ENCODE measurements at places on chromosomes 2 and 18.
A peak's percentile ranks its signal among the peaks of the same experiment; 100 is the strongest.

- no peak for DNase-seq
- no peaks in the 10 kb centered on the region for H3K4me1 ChIP-seq
- no peak overlapping the region for H3K4me3 ChIP-seq
These were observed 301.3 kb upstream of the ID2 start for GRCh38 chr2:8380566-8380965.

GRCh38 chr2:97948926-97949325 lies 46.8 kb downstream of the TMEM131 start:
- no peaks in the 10 kb centered on the region for H3K36me3 ChIP-seq
- H3K27me3 ChIP-seq = no peaks in the 10 kb centered on the region
- peaks cover 3% of the 10 kb centered on the region for H3K4me1 ChIP-seq
- no peak overlapping the region for H3K4me3 ChIP-seq

DNA sequence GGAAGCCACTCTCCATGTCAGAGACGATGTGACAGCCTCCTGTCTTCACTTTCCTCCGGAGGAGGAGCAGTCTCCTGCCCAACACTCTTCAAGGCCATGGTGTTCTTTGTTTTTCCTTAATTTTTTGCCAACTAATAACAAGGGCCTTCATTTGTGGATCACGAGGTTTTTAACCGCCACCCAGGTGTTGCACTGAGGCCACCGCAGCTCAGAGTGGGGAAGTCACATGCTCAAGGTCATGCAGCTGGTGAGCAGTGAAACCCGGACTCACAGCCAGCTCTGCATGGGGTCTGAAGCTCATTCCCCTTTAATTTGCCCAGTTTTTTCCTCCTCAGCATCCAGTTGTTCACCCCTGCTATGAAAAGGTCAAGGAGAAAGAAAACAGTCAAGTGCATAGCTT lies 19.6 kb downstream of the ENOSF1 start:
- no peak for DNase-seq
- no peaks in the 10 kb centered on the region for H3K27me3 ChIP-seq
- no peaks in the 10 kb centered on the region for H3K4me1 ChIP-seq
- no peak overlapping the region for H3K27ac ChIP-seq

GRCh38 chr18:45402485-45403056 lies 212.7 kb upstream of the SLC14A2 start:
- H3K4me3 ChIP-seq = no peak overlapping the region
- no peak for DNase-seq
- H3K36me3 ChIP-seq = no peaks in the 10 kb centered on the region
- no peak overlapping the region for H3K27ac ChIP-seq

DNA sequence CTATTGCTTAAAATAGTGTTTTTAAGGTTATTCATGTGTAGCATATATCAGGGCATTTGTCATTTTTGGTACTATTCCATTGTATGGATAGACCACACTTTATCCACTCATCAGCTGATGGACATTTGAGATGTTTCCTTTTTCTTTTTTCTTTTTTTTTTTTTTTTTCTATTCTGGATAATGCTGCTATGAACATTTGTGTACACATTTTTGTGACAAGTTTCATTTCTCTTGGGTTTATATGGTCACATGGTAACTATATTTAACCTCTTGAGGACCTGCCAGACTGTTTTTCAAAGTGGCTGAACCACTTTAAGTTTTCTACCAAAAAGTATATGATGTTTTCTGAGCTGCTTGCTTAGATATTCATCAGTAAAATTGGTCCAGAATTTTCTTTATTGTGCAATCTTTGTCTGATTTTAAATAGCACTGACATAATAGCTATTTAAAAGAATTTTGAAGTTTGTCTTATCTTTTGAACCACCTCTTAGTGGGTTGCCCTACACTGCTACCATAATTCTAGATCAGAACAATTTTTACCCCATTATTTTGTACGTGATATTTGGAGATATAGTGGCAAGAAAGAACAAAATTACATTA lies 219.4 kb upstream of the SIX3 start:
- no peaks in the 10 kb centered on the region for H3K4me1 ChIP-seq
- DNase-seq = no peak
- H3K4me3 ChIP-seq = no peak overlapping the region
- no peaks in the 10 kb centered on the region for H3K36me3 ChIP-seq
- no peaks in the 10 kb centered on the region for H3K27me3 ChIP-seq

DNA sequence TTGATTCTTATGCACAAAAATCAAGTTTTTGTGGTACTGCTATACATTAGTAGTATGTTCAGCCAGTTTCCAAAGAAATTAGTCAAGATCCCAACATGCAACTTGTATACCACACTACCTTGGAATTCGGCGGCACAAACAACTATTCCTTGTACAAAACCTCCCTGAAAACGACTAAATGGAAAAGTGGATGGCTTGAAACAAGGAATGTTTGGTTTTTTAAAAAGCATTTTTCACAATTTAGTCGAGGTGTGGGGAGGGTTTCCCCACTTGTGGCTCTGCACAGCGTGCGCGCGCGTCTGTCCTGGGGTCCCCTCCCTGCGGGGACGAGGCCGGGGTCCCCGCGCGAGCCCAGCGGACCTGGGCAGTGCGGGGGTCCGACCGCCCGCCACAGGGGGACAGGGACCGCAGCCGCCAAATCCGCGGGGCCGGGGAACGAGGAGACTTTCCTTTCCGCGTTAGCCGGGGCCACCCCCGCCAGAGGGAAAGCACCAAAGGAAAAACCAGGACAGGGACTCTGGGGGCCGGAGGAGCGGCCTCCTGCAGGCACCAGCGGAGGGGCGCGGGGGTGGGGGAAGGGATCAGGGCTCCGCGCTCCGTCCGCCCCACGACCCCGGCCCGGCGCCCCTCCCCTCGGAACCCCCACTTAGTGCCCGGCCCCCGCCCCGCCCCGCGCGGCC lies 534 bp upstream of the SOCS6 start:
- H3K27ac ChIP-seq = peak overlapping the region; percentile 85
- peak overlapping the region; percentile 84 for H3K4me3 ChIP-seq
- DNase-seq = no peak
- no peaks in the 10 kb centered on the region for H3K36me3 ChIP-seq

- no peak for DNase-seq
- no peak overlapping the region for H3K27ac ChIP-seq
- no peaks in the 10 kb centered on the region for H3K27me3 ChIP-seq
These were observed 66.8 kb upstream of the STK39 start for GRCh38 chr2:168314236-168314635.

GRCh38 chr18:10814336-10814735 lies 288.5 kb downstream of the NAPG start:
- H3K27me3 ChIP-seq = no peaks in the 10 kb centered on the region
- H3K27ac ChIP-seq = no peak overlapping the region
- no peak overlapping the region for H3K4me3 ChIP-seq
- DNase-seq = no peak
- H3K4me1 ChIP-seq = no peaks in the 10 kb centered on the region

DNA sequence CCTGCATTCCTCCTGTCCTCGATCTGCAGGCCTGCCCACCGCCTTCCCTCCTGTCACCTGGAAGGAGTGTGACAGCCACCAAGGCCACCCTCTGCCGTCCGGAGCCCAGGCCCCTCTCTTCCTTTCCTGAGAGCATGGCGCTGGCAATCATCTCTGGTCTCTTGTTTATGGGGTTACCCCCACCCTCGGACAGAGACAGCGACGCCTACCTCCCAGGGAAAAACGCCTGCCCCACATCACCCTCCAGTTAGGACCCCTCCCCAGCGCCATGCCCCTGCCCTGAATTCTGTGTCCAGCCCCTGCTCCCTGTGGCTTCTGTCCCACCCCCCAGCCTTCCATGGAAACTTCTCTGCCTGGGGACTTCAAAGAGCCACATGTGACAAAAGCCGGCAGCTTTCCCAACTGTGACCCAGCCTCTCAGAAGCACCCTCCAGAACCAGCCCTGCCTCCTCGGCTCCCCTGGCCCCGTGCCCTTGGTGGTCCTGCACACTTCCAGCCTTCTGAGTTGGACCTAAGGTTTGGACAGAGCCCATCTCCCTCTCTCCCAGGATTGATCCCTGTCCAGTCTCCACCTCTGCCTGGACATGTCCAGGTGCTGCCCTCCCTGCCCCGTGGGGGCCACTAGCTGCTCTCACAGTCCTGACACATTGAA lies 145.0 kb upstream of the HDAC4 start:
- H3K27ac ChIP-seq = no peak overlapping the region
- no peak overlapping the region for H3K4me3 ChIP-seq
- H3K27me3 ChIP-seq = no peaks in the 10 kb centered on the region
- DNase-seq = no peak

DNA sequence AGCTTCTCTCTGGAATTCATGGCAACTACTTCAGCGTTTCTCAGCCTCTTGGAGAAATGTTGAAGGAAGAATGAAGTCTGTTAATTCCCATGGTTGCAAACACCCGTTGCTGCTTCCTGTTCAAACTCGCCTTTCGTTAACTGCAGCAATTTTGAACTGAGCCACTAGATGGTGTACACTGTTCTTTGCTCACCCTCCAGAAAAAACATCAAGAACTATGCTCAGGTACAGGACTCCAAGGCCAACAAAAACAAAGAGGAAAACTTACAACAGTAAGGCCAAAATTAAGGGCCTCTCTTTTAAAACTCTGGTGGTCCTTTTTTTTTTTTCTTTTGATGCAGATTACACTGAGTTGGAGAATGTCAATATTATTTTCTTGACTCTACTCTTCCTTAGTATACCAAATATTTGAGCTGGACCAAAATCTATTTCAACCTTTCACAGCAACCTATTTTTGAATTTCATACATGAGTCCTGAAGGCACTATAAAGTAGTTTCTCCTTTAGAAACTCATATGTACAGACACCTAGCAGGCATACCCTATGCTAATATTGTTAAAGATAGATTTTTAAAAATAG lies 58.2 kb downstream of the KLHL14 start:
- no peaks in the 10 kb centered on the region for H3K36me3 ChIP-seq
- DNase-seq = no peak
- no peaks in the 10 kb centered on the region for H3K27me3 ChIP-seq
- no peak overlapping the region for H3K4me3 ChIP-seq

DNA sequence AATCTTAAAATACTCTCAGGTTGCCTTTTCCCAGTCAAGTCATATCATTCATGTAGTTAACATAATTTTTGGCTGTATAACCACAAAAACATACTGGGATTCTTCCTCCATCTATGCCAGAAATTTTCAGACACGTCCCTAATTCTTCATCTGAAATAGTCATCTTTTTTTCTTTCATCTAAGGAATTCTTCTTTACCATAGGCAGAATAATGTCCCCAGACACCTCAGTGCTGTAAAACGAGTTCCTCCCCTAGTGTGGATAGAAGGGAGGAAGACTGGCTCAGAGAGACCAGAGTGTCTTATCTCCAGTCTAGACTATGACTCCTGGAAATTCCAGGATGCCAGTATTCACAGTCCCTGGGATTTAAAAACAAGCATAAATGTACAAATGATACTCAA lies 127.8 kb downstream of the MREG start:
- no peak for DNase-seq
- H3K4me3 ChIP-seq = no peak overlapping the region
- no peaks in the 10 kb centered on the region for H3K27me3 ChIP-seq

GRCh38 chr2:40579247-40579646 lies 127.4 kb upstream of the SLC8A1 start:
- DNase-seq = no peak
- no peak overlapping the region for H3K4me3 ChIP-seq
- no peaks in the 10 kb centered on the region for H3K27me3 ChIP-seq
- H3K27ac ChIP-seq = no peak overlapping the region
- no peaks in the 10 kb centered on the region for H3K36me3 ChIP-seq
- no peaks in the 10 kb centered on the region for H3K4me1 ChIP-seq

- no peak overlapping the region for H3K27ac ChIP-seq
- no peaks in the 10 kb centered on the region for H3K27me3 ChIP-seq
- H3K36me3 ChIP-seq = no peaks in the 10 kb centered on the region
- no peak overlapping the region for H3K4me3 ChIP-seq
- DNase-seq = no peak
- H3K4me1 ChIP-seq = no peaks in the 10 kb centered on the region
These were observed 15.5 kb upstream of the BIN1 start for GRCh38 chr2:127122361-127123027.

GRCh38 chr18:64986906-64987495 lies 763.8 kb upstream of the CDH7 start:
- H3K4me3 ChIP-seq = no peak overlapping the region
- H3K4me1 ChIP-seq = no peaks in the 10 kb centered on the region
- no peaks in the 10 kb centered on the region for H3K36me3 ChIP-seq
- DNase-seq = no peak
